GM20000 (cell line): ENCODE measurements at places on chromosomes 1 and 21.

GRCh38 chr1:93814059-93814794 is 64.8 kb downstream of the DNTTIP2 start:
- peak; percentile 71 for DNase-seq

DNA sequence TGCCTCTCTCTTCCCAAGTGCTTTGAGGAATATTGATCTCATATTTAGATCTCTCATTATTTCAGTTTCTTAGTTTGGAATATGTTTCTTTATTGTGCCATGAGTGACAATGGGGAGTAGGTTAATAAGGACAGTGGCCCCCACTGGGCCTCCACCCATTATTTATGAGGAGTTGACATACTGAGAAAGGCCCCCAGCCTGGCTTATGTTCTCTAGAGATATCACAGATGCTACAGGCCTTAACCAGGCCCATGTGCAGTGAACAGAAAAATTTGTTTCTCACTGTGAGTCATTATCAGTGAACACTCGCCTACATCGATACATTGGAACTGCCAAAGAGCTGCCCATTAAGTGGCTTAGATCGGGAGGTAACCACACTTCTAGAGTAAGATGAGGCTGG is 35.7 kb upstream of the SYT6 start:
- DNase-seq = no peak

- DNase-seq = no peak
Observed at GRCh38 chr1:82463951-82464350, 663.2 kb downstream of the ADGRL2 start.

DNA sequence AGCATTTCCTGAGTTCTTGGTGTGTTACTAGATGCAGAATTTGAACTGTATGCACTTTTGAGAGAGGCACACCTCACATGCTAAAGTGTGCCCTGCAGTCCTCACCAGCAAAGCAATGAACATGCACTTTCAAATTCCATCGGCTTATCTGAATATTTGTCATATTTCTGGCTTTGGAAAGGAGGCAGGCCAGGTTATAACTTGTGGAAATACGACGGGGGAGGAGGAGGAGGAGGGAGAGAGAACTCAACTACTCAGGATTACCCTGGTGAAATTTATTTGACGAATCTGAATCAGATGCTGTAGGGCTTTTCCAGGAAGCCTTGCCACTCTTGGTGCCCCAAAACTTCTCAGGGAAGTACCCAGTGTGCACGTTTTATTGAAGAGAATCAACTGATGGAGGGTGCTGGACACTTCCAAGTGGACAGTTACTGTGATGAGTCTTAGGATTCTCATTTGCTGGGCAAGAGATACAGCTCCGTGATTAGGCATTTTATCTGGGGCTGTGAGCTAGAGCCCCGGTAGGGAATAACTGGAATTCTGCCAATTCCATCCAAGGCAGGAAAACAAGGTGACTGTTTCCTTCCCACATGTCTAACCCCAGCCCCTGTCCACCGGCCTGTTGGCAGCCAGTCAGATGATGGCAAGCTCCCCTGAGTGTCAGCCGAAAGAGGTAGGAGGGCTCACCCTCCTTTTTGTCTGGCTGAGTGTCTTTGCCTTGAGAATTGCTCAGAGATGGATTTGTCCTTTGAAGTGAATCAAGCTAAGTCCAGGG is 3.8 kb downstream of the PDPN start:
- no peak for DNase-seq

DNA sequence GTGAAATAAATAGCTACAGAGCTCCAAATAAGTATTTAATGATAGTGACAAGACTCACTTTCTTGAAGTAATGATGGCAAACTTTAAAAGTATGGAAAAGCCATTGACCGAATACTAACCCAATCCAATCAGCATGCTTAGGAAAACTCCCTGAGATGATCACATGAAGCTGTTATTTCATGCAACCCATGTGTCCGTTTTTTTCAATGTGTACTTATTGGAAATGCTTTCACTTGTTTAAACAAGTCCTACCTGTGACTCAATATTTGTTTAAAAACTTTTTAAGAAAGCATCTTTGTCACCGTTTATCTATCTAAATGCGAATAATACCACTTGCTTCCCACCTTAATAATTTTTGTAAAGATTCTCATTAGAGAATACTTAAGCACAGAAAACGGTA is 185.8 kb downstream of the NRIP1 start:
- no peak for DNase-seq

DNA sequence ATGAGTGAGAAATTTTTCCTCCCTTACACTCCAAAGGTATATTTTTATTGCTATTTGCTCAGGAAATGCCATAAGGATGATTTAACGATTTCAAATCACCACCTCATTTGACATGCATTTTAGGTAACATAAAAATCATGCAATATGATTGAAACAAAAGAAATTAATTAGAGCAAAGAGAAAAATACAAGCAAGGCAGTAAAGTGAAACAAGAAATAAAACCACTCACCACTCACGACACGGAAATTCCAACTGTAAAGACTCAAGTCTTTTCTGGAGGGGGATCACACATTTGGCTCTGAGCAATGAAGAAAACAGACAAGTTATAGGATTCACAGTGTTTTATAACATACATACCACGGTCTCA is 86.8 kb upstream of the ARHGAP29 start:
- DNase-seq = no peak

DNA sequence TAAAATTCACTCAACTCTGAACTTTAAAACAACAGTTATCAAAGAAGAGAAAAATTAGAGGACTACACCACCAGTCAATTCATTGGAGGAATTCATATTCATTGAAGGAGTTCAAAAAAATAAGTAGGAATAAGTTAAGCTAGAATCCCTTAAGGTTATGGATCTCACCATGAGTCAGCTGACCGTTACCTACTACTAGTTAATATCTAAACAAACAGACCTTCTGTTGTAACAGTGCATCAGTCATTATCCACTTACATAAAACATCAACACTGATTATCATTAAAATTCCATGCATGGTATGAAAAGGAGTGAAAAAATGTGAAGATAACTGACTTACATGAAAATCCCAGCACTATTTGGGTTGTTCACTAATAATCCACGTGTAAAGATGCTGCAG is 44.9 kb downstream of the FOXJ3 start:
- DNase-seq = no peak

- DNase-seq = no peak
Observed at GRCh38 chr1:96465441-96465840, 256.1 kb upstream of the PTBP2 start.

DNA sequence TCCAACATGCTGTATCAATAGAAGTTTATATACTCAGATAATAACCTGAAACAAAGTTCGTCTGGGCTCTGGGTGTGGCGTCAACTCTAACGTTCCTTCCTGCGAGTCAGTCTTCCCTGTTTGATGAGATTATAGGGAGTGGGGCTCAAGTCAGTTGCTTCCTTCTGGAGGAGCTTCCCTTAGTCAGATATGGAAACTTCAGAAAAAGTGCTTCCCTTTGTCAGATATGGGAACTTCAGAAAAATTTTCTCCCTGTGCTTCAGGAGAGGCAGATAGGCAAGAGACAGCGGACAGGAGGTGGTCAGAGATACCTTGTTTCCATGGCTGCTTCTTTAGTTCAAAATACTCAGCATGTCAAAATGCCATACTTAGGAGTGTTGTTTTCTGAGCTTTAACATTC is 51.1 kb upstream of the PRDX6 start:
- DNase-seq = no peak

DNA sequence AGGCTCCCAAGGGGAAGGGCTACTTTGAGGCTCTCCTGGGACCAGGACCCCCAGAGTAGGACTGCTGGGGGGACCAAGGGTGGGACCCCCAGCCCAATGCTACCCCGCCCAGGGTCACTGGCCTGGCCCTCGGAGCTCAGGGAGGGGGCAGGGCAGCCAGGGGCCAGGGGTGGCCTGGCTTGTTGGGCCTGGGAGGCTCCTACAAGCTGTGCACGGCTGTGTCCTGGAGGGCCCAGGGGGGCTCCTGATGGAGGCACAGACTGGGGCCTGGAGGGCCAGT is 2.2 kb downstream of the HES4 start:
- DNase-seq = no peak

DNA sequence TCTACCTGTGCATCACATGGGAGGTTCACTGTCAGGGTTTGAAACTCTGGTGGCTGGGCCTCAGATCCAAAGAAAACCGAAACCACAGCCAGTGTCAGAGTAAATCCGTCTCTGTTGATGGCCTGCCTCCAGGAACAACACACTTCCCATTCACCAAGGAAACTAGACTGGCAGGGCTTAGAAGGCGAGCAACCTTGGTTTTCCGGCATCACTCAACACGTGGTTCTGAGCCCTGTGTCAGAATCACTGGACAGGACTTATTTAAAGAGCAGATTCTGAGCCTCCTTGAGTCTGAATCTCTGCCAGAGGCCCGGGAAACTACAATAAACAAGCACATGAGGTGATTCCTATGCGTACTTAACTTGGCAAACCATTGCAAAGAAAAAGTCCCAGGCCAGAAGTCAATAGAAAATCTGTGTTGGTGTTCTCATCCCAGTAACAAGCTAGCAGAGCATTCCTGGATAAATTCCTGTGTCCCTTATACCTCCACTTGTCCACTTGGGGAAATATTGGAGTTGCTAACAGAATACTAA is 70.0 kb downstream of the KCTD3 start:
- no peak for DNase-seq

DNA sequence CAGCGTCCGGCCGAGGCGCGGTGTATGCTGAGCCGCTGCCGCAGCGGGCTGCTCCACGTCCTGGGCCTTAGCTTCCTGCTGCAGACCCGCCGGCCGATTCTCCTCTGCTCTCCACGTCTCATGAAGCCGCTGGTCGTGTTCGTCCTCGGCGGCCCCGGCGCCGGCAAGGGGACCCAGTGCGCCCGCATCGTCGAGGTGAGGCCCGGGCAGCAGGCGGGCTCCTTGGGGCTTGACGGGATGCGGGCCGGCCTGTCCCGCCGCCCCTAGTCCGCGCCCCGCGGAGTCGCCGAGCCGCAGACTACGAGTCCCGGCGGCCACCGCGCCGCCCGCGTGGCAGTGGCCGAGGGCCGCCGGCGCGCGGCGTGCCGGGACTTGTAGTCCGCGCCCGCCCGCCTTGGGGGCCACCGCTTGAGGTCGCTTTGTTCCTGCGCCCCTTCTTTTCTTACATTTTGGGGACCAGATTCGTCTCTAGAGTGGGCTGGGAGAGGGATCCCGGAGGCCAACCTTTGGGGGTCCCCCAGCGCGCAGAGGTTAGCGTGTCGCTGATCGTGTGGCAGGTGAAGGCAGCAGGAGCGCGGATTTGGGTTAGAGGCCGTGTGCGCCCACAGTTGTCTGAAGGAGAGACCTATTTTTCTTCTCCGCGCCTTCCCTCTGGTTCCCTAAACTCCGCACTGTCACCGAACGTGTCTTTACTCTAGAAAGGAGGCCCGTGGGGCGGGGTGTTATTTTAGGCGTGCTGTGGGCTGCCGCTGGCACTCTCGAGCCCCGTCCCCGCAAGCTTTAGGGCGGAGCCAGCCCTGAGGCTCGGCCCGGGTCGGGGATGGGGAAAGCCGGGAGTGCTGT is 553 bp downstream of the CMPK1 start:
- DNase-seq = peak; percentile 95

GRCh38 chr1:11156963-11157362 is 32.2 kb upstream of the ANGPTL7 start:
- DNase-seq = no peak

GRCh38 chr21:46509741-46510502 is 51.2 kb downstream of the DIP2A start:
- DNase-seq = no peak
